DMS79 (cell line): ENCODE measurements at places on chromosomes 1 and 21.

DNA sequence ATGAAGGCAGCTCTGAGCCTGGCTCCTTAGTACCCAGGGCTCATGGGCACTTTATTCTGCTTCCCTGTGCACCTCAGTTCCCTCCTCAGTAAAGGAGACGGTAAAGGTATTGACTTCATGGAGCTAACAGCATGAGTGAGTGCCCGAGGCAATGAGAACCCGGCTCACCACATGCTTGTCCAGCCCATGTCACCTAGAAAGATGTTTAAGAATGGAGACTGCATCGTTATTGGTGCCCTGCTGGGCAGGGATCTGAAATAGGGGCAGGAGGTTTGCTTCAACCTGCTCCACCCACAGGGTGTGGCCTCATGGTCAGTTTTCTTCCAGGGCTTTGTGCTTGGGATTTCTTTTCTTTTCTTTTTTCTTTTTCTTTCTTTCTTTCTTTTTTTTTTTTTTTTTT lies 7.0 kb upstream of the KCNE1 start:
- DNase-seq: no peak

GRCh38 chr1:43976045-43976444 lies 1.3 kb downstream of the ATP6V0B start:
- no peak for DNase-seq

DNA sequence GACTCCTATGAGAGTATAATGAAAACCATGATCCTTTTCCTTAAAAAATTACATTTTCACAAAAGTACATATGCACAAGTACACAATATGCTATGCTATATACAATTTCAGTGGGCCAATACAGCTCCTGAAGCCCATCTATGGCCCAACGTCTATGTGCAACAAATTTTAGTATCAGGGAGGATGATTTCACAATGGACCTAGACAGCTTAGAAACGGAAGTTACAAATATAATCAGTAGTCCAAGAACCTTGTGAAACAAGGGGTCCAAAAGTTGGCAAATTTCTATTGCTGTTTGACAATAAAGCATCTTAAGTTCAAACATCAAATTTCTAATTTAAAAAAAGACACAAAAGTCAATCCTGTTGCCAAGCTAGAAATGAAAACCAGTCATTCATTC lies 87.0 kb downstream of the DPYD start:
- DNase-seq: no peak

DNA sequence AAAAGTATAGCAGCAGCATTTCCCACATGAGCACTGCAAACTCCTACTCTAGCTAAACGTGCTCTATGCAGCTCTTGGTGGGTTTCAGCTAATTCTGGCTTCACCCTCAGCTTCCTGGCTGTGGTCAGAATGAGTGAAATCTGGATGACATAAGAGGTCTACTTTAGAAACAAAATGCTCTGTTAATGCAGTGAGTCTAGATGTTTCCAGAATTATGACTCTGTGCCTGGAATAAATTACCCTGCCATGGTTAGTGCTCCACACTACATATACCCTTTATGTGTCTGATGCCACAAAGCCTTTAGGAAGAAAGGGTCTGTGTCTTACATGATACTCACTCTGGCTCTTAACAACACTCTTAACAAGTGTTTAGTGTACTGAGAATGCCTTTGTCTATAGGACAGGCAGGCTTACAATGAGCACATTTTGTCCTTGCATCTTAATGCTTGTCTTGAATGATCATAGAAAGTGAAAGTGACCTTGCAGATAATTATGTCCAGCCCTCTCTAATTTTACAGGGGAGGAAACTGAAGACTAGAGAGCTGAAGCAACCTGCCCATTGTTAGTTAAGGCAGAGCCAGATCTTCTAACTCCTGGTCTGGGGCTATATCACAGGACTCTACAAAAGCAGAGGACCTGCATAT lies 9.2 kb downstream of the S100A10 start:
- no peak for DNase-seq

DNA sequence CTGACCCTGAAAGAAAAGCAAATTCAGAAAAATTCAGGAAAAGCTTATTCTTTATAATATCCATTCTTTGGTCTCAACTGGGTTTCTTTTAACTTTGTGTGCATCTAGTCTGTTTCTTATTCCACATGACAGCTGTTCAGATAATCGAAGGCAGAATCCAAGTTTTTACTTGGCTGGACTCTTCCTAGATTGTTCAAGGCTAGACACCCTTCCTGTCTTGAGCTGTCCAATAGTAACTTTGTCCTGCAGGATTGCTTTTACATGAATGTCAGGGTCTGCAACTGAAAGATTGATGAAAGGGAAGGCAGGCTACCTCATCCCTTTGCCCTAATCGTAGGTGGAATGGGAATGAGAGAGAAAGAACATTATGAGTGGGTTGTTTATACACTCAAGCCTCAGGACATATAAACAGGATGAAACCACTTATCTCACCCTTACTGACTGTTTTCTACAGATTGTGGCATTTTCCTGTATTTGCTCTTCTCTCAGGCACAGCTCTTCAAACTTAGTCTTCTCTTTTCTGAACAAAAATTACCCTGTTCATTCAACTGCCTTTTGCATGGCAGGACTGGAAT lies 76.9 kb downstream of the LEPR start:
- DNase-seq: no peak

DNA sequence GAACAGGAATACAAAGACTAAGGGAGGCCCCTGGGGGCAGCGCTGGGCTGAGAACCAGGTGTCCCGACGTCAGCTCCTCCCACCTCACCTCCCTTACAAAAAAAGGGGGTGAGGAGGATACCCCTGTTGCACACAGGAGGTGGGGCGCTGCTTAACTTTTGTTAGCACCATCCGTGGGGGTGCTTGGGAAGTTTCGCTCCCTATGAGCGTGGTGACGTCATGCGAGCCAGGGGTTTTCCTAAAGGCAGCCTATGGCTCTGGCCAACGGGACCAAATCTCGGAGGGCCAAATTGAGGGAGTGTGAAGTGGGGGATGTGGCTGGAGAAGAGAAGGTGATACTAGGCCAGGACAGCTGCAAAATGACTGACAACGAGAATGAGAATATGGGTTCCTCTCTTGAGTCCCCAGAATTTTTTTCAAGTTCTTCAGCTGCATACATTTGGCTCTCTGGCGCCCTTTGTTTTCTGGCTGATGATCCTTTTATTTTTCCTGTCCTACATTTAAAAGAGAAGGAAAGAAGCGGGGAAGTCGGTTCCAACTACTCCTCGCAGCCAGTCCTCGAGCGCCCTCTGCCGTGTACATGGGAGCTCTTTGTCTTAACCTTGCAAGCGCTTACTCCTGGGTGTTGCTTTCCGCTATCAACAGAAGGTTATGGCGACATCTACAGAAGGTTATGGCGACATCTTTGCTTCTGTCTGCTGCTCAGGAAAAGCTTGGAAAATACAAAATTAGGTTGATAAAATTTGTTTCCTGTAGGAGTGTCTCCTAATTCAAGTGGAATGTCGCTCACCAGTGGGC lies 48.0 kb upstream of the ZC3H11B start:
- no peak for DNase-seq

DNA sequence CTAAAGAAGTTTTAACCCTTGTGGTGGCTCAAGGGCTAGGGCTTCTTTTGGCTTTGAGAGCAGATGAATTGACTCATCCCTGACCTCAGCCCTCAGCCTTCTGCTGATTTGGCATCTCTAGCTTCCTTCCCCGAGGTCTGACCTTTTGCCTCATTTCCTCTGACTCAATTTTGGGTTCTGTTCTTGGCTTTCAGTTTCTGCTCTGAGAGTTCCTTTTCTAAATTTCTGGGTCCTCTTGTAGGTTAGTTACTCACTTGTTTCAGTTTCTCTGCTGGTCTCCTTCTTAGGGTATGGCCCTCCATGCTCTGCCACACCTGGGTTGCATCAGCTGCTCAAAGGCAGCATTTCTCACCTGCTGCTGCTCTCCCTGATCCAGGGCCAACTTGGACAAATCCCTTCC lies 19.4 kb downstream of the PDE4B start:
- no peak for DNase-seq

GRCh38 chr1:73626326-73626725 lies 571.6 kb downstream of the LRRIQ3 start:
- DNase-seq: no peak

DNA sequence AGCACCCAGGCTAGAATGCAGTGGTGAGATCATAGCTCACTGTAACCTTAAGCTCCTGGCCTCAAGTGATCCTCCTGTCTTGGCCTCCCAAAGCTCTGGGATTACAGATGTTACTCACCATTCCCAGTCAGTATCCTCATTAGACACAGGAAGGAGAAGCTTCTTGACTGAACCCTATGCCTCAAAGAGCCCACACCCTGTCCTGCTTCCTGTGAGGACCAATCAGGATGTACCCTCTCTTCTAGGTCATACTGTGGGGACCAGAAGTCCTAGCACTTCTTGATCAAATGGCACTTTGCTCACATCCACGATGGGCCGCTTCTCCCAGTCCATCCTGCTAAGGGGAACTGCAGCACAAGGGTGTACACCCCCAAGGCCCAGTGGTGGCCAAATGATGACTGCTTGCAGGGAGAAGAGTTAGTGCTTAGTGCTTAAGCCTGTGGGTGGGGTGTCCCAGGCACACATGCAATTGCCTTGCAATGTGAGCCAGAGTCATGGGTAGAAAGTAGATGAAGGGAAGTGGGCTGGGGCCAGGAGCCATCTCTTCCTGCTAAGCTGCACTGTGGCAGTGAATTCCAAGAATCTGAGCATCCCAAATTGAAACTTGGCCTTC lies 9.8 kb downstream of the CD34 start:
- DNase-seq: no peak
